Aorta (tissue), 5 donors: ENCODE measurements at places on chromosomes 6 and 20. TPM values are rescaled to one million over a fixed set of nuclear protein-coding genes. Genes with fewer than 3 reads are reported as not detected.

- no peak for DNase-seq
- H3K36me3 ChIP-seq = no peaks in the 10 kb centered on the region
- H3K4me3 ChIP-seq = no peak overlapping the region
- H3K27ac ChIP-seq = no peak overlapping the region
Measured at GRCh38 chr6:422433-423054, 31.0 kb downstream of the IRF4 start.

EFCAB8 gene
- 1.1 TPM for total RNA-seq

GRCh38 chr6:85185977-85186376 is 263.9 kb upstream of the NT5E start:
- H3K4me1 ChIP-seq = no peaks in the 10 kb centered on the region
- H3K27ac ChIP-seq = no peak overlapping the region
- no peaks in the 10 kb centered on the region for H3K36me3 ChIP-seq
- no peaks in the 10 kb centered on the region for H3K27me3 ChIP-seq

DNA sequence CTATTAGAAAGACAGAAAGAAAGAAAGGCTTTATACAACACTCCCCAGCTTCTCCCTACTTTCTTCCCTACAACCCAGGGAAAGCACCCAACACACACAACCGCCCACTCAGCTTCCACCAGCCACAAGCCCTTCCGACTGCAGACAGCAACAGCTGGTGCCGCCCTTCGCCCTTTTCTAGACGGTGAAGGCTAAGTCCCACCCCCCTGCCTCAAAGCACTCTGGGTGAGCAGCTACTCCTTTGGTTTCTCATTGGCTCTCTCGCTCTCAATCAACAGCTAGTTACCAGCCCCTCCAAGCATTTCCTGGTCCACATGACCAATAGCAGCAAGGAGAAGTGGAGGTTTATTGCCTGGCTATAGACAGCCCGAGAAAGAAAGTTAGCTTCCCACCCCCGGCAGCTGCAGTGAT is 230.1 kb upstream of the MOCS1 start:
- H3K4me3 ChIP-seq = no peak overlapping the region
- no peaks in the 10 kb centered on the region for H3K4me1 ChIP-seq
- no peaks in the 10 kb centered on the region for H3K36me3 ChIP-seq
- DNase-seq = no peak
- no peak overlapping the region for H3K27ac ChIP-seq
- H3K27me3 ChIP-seq = no peaks in the 10 kb centered on the region

SLC52A3 gene
- 0.69 TPM for total RNA-seq

- no peaks in the 10 kb centered on the region for H3K4me1 ChIP-seq
- H3K27me3 ChIP-seq = no peaks in the 10 kb centered on the region
- no peak overlapping the region for H3K27ac ChIP-seq
Measured at GRCh38 chr6:53939830-53940229, 145.0 kb downstream of the LRRC1 start.

DNA sequence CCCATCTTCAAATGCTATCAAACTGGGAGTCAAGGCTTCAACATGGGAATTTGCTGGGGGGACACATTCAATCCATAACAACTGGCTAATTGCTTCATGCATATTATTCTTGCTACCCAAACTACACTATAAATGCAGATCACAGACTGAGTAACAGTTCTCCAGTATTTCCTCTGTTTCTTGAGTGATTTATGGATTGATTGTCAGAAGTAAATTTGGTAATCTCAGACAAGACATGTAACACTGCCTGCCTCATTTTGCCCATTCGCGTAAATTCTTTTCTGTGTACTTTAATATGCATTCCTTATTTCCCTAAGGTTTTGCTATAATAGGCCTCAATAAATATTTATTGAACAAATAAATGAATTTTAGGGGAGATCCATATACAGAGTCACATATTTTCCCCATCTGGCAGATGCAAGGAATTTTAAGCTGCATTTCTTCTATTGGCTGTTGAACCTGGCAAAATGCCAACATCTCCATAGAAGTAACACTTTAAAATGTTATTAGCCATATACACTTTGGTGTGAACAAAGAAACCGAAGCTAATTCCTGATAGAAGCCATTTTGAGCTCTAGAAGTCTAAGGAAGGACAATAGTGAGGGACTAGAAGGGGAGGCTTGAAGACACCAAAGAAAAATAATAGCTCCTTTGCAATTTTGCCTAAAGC is 98.2 kb downstream of the QRSL1 start:
- no peaks in the 10 kb centered on the region for H3K27me3 ChIP-seq
- H3K4me1 ChIP-seq = no peaks in the 10 kb centered on the region
- no peak overlapping the region for H3K27ac ChIP-seq
- DNase-seq = no peak
- H3K36me3 ChIP-seq = no peaks in the 10 kb centered on the region
- no peak overlapping the region for H3K4me3 ChIP-seq

PARD6B gene
- 2.6 TPM for total RNA-seq

GRCh38 chr6:158461954-158462353 is 97.9 kb upstream of the TMEM181 start:
- DNase-seq = no peak
- H3K4me3 ChIP-seq = no peak overlapping the region
- no peak overlapping the region for H3K27ac ChIP-seq

DNA sequence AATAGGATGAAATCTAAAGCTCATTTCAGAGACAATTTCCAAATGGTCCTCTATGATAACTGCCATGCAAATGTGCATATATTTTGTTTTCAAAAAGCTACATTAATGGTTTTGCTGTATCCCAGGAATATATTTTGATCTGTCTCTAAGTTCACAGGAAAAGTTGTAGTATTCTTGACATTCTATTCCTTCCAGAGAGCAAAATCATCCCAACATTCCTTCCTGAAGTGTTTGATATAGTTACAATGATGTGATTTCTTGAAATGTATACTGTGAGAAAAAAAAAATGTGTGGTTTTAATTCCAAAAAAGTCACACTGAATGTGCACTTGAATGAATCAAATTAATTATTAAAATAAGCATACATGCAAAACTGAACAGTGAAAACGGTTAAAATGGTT is 996.0 kb upstream of the CITED2 start:
- no peaks in the 10 kb centered on the region for H3K4me1 ChIP-seq
- H3K36me3 ChIP-seq = no peaks in the 10 kb centered on the region
- no peaks in the 10 kb centered on the region for H3K27me3 ChIP-seq
- no peak for DNase-seq

GRCh38 chr6:7087491-7087979 is 20.2 kb upstream of the RREB1 start:
- H3K36me3 ChIP-seq = no peaks in the 10 kb centered on the region
- no peaks in the 10 kb centered on the region for H3K4me1 ChIP-seq
- H3K27me3 ChIP-seq = no peaks in the 10 kb centered on the region
- no peak overlapping the region for H3K27ac ChIP-seq
- no peak for DNase-seq

DNA sequence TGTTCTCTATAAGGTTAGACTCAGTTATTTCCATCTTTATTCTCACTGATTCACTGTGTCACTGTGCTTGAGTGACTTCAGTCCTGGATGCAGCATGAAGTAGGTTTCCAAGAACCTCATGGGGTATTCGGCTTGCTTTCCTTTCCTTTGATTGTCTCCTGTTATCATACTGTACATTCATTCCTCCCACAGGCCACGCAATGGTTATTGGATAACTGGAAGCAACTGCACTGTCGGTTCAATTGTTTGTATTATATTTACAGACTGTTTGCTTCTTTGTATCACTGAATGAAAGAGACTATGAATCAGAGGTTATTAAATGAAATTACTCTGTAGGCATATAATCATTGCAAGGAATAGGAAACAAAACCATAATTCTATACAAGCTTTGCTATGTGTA is 129.4 kb downstream of the MAP7 start:
- no peak overlapping the region for H3K4me3 ChIP-seq
- no peaks in the 10 kb centered on the region for H3K27me3 ChIP-seq
- no peaks in the 10 kb centered on the region for H3K36me3 ChIP-seq
- no peak for DNase-seq
- H3K27ac ChIP-seq = no peak overlapping the region

DNA sequence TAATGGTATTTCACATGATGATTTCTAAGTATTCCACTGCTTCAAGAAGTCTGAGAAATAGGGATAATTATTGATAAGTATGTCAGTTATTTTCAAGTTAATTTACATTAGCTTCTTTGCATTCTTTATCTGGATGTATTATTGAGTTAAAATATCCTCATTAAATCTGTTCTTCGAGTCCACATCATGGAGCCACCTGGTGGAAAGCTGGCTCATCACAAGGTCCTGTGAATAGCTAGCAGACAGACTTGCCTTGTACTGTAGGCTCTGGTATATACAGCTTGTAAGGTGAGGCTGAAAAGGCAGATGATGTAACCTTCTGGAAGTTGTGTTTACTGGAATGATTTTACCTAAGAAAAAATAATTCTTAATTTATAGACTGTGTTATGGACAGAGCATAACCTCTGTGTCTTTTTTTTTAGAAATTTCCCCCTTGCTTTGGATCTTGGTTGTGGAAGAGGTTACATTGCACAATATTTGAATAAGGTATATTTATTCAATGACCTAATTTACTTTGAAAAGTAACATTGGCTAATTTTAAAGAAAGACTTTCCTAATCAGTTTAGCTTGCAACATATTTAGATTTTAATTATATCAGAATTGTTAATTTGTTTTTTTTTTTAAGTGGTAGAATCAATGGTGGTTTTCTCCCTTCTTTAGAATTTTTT is 3.5 kb downstream of the NDUFAF5 start:
- peaks cover 7% of the 10 kb centered on the region for H3K36me3 ChIP-seq
- no peak for DNase-seq
- no peak overlapping the region for H3K4me3 ChIP-seq
- H3K27ac ChIP-seq = no peak overlapping the region
